ENCODE measurements at places on chromosomes 16 and 17.

- no peak for DNase-seq
Observed at GRCh38 chr16:51144203-51144602, 6.9 kb downstream of the SALL1 start.

- no peak for DNase-seq
Observed at GRCh38 chr17:39167476-39167875, 1.5 kb upstream of the ARL5C start.

DNA sequence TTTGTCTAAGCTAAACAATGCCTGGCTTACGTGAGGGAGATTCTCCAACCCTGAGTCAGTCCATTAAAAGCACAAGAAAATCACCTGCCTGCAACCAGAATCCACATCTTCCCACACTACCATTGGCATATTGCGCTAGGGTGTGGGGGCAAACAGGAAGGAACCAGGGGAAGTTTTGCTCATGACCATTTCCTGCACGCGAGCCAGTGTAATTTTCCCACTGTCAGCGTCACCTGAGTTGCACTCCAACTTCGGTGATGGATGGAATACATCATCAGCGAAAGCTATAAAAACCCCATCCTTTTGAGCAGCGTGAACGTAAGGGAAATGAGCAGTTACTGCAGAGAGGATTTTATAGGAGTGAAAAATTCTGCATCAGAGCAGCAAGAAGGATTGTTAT, 167.9 kb upstream of the NOL11 start:
- no peak for DNase-seq

DNA sequence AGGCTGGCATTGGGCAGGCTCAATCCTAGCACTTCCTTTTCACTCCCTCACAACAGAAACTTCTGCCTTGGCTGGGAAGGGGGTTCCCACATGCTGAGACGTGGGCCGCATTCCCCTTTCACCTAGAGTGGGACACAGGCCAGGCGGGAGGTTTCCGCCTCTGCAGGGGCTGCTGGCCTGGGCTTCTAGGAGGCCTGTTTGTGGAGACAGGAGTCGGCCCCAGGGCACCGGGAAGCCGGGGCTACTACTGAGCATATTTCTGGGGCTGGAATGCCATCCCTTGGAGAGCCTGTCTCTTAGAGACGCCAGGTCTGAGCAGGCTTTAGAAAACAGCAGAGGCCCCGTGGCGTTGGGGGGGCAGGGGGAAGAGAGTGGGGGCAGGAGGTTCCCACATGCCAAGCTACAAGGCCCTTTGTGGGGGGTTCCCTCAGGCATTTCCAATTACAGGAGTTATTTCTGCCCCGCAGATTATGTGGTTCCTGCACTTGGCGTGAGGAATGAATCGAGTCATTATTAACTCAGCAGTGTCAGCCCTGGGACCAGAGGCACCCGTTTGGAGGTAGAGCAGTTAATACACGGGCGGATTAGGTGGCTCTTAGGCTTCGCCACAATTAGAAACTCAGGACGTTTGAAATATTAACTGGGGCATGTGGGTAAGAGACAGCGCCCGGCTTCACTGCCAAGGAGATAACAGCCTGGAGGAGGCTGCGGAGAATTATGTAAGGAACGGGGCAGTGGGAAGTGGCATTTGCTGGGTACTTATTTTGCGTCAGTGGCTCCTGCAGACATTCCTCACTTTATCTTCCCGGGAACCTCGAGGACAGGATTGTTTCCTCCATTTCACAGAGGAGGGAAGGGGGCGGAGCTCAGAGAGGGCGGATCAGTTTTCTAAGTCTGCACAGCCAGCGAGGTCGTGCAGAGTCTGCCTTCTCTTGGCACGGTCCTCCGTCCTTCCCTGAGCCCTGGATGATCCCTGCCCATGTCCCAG, 162.5 kb downstream of the MAF start:
- no peak for DNase-seq

GRCh38 chr17:16415031-16415924, at the start of gene TRPV2:
Gene TRPV2, plus strand, starts transcription at chr17:16415571. Its CDS starts 2,098 bp downstream, at chr17:16417669.
- DNase-seq, result no peak

DNA sequence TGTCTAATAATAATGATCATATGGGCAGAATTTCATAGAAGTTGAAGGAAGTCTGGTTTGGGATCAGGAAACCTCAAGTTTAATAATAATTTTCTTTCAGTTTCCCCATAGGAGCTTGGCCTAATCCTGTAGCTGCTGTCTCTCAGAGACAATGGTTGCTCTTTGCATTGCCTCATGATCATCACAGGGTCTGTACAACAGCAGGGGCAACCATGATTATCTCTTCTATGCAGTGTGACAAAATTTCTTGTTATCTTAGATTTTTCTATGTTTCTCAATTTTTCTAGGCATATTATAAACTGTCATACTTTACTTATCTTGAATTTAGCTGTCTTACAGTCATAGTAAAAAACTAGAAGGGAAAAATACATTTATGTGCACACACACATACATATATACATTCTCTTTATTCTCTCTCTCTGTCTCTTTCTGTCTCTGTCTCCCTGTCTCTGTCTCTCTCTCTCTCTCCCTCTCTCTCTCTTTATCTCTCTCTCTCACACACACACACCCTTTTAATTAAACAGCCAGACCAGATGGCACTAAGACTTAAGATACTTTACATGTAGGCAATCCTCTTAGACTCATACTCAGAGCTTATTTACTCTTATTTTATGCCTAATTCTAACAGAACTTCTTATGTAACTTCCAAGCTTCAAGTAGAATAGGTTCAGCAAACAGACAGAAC, 30.5 kb downstream of the SMIM36 start:
- DNase-seq, result no peak
